ENCODE measurements at places on chromosomes 11 and 22.

DNA sequence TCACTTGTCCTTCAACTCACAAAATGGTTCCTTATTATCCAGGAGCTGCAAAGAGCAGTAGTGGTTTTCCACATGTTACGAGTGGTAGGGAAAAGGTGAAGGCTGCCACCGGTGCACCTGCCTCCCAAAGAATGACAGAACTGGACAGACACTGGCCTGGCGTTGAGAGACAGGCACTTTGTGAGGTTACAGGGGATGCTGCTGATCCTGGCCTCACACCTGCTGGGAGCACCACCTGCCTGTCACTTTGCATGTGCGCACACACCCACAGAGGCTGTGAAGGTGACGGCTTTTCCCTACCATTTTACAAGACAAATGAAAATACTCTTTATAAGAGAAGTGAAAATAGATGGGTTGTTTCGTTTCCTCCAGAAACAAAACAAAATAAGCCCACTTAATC, 175.3 kb upstream of the B3GAT1 start:
- DNase-seq = no peak

GRCh38 chr22:22014285-22014659, 31.7 kb upstream of the TOP3B start:
- no peak for DNase-seq

- DNase-seq = no peak
These were observed 82.0 kb downstream of the TTC28 start for GRCh38 chr22:28597665-28598064.

- no peak for DNase-seq
These were observed 2.3 kb downstream of the RASL10A start for GRCh38 chr22:29313126-29313575.

GRCh38 chr11:63537293-63538101, 889 bp downstream of the PLAAT4 start:
- no peak for DNase-seq

DNA sequence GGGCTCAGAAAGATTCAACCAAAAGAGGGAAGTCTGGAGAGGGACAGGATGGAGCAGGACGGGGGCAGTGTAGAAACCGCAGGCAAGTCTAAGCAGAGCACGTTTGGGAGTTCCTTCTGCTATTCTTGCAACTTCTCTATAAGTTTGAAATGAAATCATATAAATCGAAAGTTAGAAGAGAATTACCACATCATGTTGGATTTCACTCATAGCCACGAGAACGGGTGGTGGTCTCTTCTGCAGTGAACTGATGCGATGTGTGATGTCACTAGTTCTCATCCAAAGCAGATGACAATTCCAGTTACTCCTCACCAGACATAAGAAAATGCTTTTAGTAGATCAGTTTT, 36.0 kb downstream of the KCNQ1 start:
- no peak for DNase-seq

GRCh38 chr11:11533057-11533456, 88.7 kb downstream of the GALNT18 start:
- DNase-seq = no peak

GRCh38 chr11:61745781-61746441, 6.5 kb upstream of the MYRF start:
- DNase-seq = no peak

GRCh38 chr22:20436768-20437612, 635 bp downstream of the SCARF2 start:
- DNase-seq = no peak

DNA sequence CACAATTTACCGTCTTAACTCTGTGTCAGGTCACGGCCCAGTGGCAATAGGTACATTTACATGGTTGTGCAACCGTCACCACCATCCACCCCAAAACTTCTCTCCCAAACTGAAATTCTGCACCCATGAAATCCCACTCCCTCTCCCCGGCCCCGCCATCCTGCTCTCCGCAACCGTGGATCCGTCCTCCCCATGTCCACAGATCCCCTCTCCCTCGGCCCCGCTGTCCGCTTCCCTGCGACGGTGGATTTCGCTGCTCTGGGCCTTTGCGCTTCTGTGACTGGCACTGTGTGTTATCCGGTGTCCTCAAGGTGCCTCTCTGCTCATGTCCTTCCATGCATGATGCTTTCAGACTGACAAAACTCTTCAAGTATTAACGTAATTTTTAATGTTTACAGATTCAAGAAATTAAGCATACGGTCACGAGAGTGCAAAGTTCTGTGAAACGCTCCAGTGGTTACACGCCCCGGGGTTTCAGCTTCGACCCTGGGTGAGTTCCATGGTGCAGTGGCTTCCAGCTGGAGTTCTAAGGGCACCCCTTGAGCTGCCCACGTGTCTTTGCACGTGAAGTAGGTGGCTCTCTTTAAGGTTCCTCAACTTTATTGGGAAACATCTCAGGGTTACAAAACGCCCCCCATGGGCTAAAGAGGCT, 76.4 kb downstream of the KCNQ1 start:
- no peak for DNase-seq

DNA sequence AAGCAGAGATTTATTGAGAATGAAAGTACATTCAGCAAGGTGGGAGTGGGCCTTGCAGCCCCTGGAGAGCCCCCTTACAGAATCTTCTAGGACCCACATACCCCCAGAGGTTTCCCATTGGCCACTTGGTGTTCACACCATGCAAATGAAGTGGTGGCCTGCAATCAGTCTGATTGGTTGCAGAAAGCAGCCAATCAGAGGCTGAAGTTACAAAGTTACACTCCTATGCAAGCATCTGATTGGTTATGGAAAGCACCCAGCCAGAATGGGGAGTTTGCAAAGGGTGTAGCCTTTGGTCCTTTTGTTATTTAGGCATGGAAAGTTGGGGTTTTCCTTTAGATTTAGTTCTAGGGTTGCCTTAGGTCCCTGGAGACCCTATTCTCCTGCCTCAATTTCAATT, 34.9 kb downstream of the UVRAG start:
- DNase-seq = no peak

DNA sequence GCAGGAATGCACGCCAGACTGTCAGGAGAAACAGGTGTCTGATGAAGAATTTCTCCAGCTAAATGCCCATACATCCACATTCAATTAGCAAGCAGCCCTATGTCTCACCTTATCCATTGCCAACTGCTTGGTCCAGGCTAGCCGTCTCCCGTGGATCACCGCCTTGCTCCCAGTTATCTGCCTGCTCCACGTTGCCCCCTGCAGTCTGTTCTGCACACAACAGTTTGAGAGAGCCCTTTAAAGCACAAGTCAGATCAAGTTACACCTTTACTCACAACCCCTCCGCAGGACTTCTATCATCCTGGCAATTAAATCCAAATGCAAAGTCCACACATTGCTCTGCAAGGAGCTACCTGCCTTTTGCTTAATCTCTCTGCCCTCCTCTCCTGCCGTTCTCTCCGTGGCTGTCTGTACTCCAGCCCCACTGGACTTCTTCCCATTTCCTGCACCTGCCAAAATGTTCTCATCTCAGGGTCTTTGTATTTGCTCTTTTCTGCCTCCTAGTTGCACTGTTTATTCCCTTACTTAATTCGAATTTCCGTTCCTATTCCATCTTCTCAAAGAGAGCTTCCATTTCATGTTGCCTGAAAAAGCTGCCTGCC, 185.3 kb upstream of the LARGE1 start:
- no peak for DNase-seq

DNA sequence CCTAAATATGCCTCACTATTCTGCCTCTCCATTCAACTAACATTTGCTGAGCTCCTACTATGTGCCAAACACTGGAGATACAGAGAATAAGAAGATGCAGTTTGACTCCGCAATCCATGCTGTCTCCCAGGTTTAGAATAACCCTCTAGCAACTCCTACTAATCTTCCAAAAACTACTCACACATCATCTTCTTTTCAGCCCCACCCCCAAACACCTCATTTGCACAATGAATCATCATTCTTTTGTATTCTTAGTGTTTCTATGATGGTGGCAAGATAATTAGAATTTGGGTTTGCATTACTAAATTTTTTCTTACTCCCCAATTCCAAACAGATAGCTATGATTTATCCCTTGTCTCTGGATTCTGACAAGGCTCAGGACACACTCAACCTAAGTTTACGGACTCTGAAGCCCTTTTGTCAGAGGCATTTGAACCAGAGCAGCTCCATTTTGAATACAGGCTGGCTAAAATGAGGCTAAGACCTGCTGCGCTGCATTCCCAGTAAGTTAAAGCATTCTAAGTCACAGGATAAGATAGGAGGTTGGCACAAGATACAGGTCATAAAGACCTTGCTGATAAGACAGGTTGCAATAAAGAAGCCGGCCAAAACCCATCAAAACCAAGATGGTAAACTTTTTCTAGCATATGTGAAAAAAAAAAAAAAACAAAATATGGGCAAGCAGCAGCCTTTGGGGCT, 1038.9 kb downstream of the DLG2 start:
- DNase-seq = no peak

- DNase-seq = no peak
These were observed 36.1 kb downstream of the MMP20 start for GRCh38 chr11:102589047-102589459.

- no peak for DNase-seq
These were observed 18.6 kb downstream of the KCNC1 start for GRCh38 chr11:17753153-17753552.

All from T1000 (cell line).